ENCODE measurements at places on chromosomes 2 and 18.

DNA sequence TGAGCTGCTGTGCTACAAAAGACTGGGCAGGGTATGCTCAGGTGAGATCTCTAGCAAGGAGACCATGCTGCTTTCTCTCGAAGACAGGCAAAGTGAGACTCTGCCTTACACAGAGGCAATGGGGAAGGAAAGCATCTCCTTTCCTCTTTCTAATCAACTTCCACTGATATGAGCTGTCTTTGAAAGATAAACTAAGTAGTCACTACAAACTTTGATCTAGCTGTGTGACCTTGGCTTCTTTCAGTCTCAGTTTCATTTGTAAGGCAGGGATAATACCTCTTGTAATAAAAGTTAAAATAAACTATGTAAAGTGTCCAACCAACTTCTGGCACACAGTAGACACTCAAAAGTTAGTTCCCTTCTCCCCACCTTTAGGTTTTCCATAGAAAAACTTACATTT is 7.5 kb downstream of the CCDC93 start:
- no peak overlapping the region for H3K4me3 ChIP-seq
- H3K36me3 ChIP-seq, result peaks cover 54% of the 10 kb centered on the region
- no peak for DNase-seq
- H3K4me1 ChIP-seq, result peaks cover 5% of the 10 kb centered on the region

- no peak overlapping the region for H3K4me3 ChIP-seq
- DNase-seq, result peak; percentile 92
- peaks cover 40% of the 10 kb centered on the region for H3K27me3 ChIP-seq
Measured at GRCh38 chr2:232523682-232524597, 2.0 kb upstream of the CHRND start.

DNA sequence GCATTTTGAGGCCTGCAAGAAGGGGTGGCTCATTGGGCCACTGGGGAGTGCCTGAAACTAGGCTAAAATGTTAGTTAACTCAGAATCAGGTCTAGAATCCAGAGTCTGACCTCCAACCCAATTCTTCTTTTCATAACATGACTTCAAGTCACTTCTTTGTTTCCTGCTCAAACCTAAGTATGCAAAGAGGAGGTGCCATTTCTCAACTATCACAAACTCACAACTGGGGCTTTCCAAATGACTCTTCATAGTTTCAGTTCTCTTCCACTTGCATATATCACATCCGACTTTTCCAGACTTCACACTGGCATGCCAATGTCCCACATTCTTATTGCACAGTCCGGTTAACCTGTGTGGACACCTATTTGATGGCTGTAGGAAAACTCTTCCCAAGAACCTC is 211.6 kb downstream of the TCF4 start:
- no peak overlapping the region for H3K4me3 ChIP-seq
- no peaks in the 10 kb centered on the region for H3K36me3 ChIP-seq
- H3K4me1 ChIP-seq, result peaks cover 6% of the 10 kb centered on the region
- H3K27ac ChIP-seq, result no peak overlapping the region
- DNase-seq, result no peak

DNA sequence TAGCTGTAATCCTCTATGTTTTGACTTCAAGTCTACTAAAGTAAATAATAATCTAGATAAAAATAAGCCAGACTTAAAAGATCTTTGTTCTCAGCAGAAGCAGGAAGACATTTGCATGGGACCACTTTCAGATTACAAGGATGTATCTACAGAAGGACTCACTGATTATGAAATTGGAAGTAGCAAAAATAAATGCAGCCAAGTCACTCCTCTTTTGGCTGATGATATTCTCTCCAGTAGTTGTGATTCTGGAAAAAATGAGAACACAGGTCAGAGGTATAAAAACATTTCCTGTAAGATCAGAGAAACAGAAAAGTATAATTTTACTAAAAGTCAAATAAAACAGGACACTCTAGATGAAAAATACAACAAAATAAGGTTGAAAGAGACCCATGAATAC is 338.4 kb downstream of the ZNF804A start:
- H3K27ac ChIP-seq, result no peak overlapping the region

- H3K4me1 ChIP-seq, result no peaks in the 10 kb centered on the region
- H3K4me3 ChIP-seq, result no peak overlapping the region
- no peak overlapping the region for H3K27ac ChIP-seq
- no peaks in the 10 kb centered on the region for H3K27me3 ChIP-seq
- H3K36me3 ChIP-seq, result no peaks in the 10 kb centered on the region
Measured at GRCh38 chr2:239379641-239380170, 21.1 kb downstream of the HDAC4 start.

Data from osteoblast (primary cell).